NCI-H460 (cell line): ENCODE measurements at places on chromosomes 1 and 21.
A peak's percentile ranks its signal among the peaks of the same experiment; 100 is the strongest.

DNA sequence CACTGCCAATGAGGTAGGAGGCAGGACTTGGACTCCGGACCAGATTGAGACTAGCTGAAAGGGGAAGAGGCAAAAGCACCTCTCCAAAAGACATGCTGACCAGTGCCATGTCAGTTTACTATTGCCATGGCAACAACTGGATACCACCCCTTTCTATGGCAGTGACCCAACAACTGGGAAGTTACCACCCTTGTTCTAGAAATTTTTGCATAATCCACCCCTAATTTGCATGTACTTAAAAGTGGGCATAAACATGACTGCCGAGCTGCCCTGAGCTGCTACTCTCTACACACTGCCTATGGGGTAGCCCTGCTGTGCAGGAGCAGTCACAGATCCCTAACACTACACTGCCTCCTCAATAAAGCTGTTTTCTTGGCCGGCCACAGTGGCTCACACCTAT lies 19.0 kb upstream of the SLC6A9 start:
- no peak for DNase-seq

DNA sequence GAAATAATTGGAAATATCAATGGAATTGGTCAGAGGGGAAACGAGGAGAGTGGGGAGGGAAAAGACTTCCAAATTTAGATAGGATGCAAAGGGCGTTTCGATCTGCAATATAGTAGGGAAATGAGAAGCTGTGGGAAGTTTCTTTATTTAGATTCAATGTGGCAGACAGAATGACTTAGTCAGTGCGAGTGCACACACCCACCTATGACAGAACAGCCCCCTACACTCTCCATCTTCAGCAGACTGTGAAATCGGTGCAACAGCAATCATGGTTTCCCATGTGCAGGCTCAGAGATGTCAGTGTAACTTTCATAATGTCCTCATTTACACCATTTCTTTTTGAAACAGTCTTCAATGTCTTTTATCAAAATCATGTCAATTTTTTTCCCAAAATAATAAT lies 46.0 kb downstream of the DIP2A start:
- no peak for DNase-seq

GRCh38 chr1:43363935-43364525 lies 3.8 kb downstream of the ELOVL1 start:
- DNase-seq: no peak

GRCh38 chr1:240190881-240191401 lies 99.3 kb downstream of the FMN2 start:
- DNase-seq: peak; percentile 87

DNA sequence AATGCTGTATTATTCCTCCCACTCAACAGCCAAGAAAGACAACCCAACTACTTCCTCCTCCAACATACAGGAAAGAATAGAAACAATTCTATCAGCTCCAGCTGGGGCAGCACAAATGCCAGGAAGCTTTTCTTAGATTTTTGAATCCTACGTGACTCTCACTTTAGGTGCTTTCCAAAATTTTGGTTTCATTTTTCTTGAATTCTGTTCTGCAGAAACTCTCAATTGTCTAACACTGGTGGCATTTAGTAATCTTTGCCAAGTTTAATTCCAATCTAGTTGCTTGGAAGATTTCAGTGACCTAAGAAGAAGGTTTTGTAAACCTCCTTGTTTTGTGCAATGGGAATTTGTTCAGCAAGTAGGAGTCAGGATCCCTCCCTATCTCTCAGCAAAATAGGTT lies 37.1 kb upstream of the DOCK7 start:
- no peak for DNase-seq

DNA sequence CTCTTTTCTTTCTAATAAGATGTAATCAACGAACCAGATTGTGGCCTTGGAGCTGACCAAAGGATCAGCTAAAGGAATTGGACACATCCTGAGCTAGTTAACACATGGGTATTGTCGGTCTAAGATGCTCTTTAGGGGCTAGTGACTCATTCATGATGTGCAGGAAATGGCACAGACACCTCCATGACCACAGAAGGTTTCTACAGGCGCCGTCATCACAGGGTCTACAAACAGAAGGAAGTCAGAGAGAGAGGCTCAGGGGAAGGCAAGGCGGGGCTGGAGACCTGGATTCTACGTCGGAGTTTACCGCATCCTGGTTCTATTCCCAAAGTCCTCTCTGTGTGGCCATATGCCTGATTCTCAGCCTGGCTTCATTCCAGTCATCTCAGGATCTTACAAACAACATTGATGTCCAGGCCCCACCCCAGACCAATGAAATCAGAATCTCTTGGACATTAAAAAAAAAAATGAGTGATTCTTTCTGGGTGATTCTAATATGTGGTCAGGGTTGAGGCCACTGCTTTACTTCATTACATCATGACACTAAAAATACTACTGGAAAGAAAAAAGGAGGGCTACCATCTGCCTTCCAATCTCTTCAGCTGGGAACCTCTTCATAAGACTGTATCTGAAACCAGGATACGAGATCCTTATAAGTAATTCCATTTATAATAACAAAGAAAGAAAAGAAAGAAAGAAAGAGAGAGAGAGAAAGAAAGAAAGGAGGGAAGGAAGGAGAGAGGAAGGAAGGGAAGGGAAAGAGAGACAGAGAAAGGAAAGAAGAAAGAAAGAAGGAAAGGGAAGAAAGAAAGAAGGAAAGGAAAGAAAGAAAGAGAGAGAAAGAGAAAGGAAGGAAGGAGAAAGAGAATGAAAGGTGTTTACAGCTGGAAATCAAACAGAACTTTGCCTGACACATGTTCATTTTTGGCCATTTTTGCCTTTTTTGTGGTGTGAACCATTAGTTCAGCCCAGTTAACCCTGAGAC lies 11.6 kb upstream of the KCNJ15 start:
- DNase-seq: no peak

DNA sequence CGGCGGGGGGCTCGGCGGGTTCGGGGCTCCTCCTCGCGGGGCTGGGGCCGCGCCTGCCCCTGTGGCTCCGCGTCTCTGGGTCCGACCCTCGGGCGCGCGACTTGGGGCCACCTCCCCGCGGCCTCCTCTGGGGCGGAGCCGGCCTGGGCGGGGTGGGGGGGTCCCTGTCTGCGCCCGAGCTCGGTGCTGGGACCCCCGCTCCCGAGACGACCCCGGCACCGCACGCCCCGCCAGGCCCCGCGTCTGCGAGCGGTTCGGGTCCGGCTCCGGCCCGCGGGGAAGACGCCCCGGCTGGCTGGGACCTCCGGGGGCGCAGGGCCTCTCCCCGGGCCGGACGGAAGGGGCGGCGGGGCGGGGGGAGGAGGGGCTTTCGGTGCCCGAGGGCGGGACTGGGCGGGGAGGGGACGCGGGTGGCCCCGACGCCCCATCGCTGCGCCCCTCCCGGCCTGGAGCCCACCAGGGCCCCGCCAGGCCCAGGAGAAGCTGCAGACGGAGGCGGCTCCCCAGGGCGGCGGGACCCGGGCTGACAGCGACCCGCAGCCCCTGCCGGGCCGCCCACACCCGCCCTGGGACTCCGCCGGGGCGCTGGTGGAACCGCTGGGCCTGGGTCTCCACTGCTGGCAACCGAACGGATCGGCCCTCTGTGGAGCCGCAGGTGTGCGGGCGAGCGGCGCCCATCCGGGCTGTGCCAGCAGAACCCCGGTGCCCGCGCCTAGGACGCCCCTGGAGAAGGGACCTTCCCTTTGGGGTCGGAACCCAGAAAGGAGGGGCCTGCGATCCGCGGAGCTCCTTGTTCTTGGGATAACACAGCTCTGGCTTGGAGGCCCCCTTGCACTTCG lies 610 bp downstream of the COL6A2 start:
- DNase-seq: no peak

DNA sequence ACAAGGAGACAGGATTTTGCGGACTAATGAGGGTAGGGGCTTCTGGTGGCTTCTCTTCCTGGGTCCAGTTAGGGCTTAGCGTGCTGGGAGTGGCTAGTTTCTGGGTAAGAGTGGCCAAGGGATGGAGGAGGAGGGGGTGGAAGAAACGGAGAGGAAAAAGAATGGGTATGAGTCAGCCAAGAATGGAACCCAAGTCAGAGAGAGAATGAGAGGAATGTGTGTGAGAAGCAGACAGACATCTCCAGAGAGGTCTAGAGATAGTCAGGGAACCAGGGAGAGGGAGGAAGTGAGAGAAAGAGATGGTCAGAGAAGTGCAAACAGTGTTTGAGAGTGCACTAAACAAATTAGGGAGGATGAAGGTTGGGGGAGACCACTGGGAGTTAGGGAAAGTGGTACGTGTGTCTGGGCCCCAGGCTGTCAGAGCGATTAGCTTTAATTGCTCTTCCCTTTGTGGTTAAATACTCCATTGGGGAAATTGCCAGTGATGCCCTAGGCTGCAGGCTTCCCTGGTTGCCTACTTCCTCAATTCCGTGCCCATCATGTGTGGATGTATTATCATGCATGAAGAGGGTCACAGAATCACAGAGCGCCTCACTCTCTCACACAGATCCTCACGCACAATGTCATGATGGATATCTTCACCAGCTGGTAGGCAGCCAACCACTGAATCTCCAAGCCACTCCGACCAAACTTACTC lies 1.4 kb downstream of the PEA15 start:
- no peak for DNase-seq

GRCh38 chr1:63937461-63938022 lies 163.7 kb downstream of the ROR1 start:
- no peak for DNase-seq

DNA sequence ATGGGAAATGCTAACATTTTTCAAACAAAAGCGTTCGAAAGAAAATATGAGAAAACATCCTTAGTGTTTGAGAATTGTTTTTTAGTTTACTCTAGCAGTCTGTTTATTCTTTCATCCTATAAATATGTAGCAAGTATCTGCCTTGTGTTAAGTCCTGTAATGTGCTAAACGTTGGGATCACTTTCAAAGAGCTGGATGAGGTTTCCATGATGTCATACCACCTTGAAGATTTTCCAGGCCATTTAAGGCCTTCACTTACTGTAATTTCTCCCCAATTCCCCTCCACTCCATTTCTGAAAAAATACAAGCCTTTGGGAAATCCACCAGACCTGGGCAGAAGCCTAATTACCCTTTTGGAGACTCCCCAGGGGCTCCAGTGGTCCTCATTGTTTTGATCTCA lies 24.2 kb upstream of the CTBS start:
- no peak for DNase-seq

DNA sequence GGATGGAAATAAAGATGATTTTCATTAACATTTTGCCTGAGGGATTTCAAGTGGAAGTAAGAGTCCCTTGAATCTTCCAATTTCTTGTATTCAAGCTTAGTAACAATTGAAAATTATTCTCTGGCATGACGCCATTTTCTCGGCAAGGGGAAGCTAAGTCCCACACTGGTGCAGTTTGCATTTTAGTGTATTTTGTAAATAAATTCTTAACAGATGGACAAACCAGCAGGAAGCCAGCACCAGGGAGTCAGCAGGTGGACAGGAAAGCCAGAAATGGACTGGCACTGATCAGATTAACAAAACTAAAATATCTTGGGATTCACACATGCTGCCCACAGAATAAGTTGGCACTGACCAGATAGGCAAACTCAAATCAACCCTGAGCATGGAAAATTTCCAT lies 311.3 kb downstream of the LRRIQ3 start:
- DNase-seq: no peak
